Amygdala (tissue), 56 donors: ENCODE measurements at places on chromosomes 16 and 17.

GRCh38 chr16:3606441-3606840, 5.0 kb downstream of the SLX4 start:
- DNase-seq = no peak

DNA sequence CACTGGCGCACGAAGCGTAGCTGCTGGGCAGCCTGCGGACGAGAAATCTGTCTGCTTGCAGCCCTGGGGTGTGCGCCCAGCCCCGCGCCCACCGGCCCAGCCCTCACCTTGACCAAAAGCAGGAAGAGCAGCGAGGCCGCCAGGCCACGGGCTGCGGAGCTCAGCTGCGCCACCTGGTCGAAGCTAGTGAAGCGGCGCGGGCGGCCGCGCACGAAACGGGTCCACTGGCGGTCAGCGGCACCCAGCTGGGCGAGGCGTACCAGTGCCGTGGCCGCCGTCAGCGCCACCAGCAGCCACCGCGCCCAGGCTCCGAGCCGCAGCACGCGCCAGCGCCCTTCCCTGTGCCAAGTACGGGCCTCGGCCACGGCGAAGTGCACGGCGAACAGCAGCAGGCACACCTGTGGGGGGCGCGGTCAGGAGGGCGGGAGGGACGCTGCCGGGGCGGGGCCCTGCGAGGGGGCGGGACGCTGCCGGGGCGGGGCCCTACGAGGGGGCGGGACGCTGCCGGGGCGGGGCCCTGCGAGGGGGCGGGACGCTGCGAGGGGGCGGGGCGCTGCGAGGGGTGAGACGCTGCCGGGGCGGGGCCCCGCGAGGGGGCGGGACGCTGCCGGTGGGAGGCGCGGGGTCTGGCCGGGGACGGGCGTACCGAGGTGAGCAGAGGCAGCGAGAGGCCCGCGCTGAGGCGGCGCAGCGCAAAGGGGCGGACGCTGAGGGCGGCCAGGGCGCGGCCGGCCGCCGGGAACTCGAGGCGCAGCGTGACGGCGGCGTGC, 43.2 kb downstream of the TSC2 start:
- DNase-seq = no peak

- no peak for DNase-seq
Measured at GRCh38 chr17:58367461-58367860, 15.5 kb upstream of the SUPT4H1 start.

- no peak for DNase-seq
Measured at GRCh38 chr16:86809458-86809955, 231.2 kb downstream of the FOXL1 start.
